AG09309 (cell line): ENCODE measurements at places on chromosomes 3 and 15.

DNA sequence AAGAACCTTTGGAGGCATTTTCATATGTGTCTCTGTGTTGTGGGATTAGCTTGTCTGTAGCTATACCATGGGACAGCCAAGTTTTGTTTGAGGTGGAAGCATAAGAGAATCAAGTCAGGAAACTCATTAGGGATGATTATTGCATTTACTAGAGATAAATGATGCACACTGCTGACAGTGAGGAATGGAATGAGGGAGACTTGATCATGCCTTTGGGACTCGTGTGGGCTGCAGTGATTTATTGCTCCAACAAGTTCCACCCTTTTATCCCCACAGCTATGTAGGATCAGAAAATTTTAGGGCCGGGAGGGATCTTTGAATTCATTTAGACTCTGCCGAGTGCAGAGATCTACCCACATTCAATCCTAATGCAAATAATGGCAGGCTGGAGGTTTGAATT is 16.3 kb downstream of the ZNF385D start:
- no peak for DNase-seq

DNA sequence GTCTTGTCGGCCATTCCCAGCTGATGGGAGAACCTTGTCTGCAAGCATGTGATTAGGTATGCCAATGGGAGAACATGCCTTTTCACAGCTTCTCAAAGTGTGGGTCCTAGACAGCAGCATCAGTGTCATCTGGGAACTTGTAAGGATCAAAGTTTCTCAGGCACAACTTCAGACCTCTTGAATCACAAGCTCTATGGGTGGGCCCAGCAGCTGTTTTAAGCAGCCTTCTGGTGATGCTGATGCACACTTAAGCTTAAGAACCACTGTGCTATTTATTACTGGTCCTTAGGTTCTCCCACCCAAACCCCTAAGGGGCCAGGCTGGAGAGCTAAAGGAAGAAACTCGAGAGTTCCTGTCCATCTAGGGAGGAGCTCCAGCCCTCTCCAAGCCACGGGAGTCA is 453.9 kb upstream of the PROK2 start:
- no peak for DNase-seq

DNA sequence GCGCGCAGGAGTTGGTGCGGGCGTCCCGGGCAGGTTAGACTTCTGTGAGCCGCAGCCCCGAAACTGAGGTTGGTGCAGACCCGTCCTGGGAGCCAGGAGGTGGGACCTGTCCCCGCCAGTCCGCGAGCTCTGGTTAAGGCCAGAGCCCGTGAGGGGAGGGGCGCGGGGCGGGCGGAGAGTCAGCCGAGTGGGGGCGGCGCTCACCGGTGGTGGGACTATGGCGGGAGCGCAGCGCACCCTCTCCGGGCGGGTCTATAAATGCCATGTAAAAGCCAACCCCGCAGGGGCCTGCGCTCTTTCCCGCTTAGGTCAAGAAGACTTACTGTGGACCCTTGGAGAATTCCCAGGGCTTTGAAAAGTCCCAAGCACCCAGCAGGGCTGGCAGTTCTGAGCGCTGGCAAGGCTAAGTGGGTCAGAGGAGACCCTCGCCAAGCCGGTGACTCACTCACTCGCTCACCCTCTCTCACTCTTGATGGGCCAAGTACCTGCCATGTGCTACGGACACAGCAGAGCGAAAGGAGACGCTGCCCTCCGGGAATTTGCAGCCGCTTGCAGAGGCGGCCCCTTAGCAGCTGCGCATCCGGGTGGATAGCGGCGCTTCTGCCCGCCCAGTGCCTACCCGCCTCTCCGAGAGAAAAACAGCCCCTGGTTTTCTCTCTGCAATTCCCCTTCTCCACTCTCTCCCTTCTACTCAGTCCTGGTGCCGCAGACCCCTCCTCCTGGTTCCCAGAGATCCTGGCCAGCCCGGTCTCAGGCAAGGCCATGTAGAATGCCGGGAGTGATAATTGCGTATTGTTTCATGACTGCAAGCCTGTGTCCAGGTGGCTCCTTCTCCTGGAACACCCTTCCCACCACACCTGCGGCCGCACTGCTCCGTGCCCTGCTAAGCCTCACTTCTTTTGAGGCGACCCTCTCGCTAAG is at the start of gene ALDH1L1:
ALDH1L1 (minus strand) TSS at position 110 of the 921 bp plus-strand sequence. CDS start 19,607 bp downstream, outside the sequence.
- DNase-seq, result no peak

DNA sequence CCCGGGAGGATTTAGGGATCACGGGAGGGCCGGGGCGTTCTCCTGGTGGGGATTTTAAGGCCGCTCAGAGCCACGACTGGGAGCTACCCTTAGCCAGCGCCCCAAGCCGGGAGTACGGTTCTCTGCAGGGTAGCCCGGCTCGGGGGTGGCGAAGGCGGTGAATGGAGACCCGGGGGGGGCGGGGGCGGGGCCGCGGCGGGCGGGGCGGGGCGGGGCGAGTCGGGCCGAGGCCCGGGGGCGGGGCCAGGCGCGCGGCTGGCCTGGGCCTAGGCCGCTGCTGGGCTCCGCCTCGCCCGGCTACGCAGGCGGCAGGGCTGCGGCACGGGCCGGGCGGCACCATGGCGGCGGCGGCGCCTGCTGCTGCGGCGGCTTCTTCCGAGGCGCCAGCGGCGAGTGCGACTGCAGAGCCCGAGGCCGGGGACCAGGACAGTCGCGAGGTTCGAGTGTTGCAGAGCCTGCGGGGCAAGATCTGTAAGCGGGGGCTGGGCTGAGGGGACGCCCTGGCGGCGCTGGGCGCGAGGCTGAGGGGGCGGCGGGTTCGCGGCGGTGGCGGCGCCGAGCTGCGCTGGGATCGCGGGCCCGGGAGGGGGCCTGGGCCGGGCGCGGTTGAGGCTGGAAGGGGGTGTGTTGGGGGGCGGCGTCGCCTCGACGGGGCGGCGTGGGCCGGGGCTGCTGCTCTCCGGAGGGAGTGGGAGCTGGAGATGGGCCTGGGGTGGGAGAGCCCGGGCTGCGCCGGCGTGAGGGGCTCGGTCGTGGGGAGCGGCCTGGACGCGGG is at the start of gene RASA2:
RASA2 (plus strand) TSS at position 282 of the 775 bp plus-strand sequence; CDS start at position 339, 57 bp downstream.
- DNase-seq, result peak; percentile 39

GRCh38 chr15:39624806-39625205 is 43.9 kb downstream of the THBS1 start:
- peak; percentile 82 for DNase-seq

DNA sequence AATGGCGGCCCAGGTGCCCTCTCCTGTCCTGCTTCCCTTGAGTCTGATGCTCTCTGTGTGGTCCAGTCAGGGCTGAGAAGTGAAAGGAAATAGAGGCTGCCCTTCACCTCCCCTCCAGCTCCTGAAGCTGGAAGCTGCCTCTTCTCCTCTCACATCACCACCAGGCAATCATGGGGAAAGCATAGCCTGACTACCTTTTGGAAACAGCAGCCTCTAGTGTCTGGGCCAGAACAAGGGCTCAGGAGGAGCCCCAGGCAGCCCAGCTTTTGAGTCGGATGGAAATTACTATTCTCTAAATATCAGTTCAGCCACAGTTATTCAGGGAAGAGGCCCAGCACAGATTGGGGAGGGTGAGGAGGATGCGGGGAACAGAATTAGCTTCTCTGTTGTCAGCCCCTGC is 43.3 kb upstream of the CCDC174 start:
- DNase-seq, result no peak

- peak; percentile 53 for DNase-seq
These were observed 21.5 kb downstream of the CFAP161 start for GRCh38 chr15:81155375-81156218.

DNA sequence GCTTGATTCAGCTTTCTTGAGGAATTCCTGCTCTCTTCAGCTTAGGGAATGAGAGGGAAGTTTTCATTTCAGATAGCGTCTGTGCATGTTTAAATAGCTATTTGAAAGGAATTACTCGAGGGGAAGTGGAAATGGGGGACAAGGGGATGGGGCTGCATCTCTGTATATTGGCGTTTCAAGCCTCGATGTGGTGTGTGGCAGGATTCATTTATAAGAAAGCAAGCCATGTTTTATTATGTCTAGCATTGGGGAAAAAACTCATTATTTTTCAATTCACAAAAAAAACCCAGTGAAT is 1.0 kb downstream of the ATP2C1 start:
- no peak for DNase-seq

DNA sequence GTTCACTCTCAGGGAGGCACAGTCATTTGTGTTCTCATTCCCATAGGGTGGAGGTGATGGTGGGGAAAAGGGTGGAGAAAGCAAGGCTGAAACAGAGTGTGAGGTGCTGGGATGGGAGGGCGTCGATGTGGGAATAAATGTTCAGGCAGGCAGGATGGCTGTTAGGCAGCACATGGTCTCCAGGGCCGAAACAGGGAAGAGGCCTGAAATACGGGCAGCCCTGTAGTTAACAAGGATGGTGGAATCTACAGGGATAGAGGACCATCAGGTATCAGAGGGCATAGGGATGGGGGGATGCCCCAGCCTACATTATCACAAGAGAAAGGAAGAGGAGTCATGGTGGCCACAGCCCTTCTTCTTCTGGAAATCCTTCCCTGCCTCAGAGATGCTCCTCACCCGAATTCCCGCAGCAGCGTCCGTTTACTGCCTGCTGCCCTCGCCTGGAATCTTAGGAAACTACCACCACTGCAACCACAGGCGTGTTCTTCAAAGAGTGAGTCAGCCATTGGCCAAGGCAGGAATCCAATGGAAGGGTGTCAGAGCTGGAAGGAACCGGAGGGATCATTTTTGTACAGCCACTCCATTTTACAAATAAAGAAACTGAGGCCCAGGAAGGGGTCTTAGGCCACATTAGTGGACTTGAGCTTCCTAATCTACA is 49.7 kb upstream of the POMGNT2 start:
- DNase-seq, result no peak

- peak; percentile 98 for DNase-seq
These were observed 39.9 kb downstream of the SMAD3 start for GRCh38 chr15:67105065-67105951.
